ENCODE measurements at places on chromosomes 12 and 14. TPM values are rescaled to one million over a fixed set of nuclear protein-coding genes. Genes with fewer than 3 reads are reported as not detected.

DNA sequence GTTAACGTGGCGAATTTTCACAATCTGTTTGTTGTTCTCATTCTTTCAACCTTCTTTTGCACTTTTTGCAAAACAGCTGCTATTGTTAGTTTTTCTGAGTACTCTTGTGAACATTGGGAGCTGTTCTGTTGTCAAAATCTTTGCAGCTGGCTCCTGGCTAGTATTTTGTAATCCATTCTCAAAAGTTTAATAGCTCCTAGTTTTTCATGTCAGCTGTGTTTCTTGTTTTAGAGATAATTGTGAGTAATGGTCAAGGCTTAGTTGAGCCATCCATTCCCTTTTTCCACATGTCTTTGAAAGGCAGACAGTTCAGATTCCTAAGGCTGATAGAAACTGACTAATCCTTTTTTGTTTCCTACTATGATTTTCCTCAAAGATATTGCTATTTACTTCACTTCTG lies 39.1 kb upstream of the CRADD start:
- no peak overlapping the region for H3K4me3 ChIP-seq
- H3K36me3 ChIP-seq, result no peaks in the 10 kb centered on the region
- no peaks in the 10 kb centered on the region for H3K4me1 ChIP-seq
- H3K27me3 ChIP-seq, result no peaks in the 10 kb centered on the region

The ARHGDIB gene
- 4.3 TPM for total RNA-seq

DNA sequence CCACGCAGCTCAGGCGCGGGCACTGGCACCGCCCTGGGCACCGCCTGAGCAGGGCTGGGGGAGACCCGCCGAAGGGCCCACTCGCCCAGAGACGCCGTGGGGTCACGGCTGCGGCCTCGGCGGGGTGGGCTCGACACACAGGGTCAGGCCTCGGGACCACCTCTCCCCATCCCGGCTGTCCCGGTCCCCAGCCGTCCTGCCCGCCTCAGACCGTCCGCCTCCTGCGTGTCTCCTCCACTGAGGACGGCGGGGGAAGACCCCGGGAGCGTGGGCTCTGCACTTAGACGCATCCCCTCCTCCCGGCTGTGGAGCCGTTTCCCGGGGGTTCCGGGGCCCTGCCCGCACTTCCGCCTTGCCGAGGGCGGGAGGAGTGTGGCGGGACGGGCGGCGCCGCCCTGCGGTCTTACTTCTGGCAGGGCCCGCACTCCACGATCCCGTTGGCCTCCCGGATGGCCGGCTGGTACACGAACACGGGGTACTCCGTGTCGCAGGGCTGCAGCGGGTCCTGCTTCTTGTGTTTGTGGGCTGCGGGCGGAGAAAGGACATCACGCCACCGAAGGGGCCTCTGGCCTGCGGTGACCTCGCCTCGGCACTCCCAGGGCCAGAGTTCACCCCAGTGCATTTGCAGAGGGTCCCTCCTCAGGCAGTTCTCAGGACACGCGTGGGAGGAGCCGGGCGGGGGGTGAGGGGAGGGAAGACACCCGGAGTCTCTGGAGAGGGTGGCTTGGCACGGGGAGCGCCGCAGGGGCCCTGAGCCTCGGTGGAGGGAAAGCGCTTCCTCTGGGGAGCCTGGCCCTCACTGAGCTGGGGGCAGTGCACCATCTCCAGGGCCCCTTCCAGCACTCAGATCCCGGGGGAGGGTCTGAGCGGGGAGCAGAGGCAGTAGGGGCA lies 23.1 kb upstream of the LRTM2 start:
- H3K36me3 ChIP-seq, result no peaks in the 10 kb centered on the region
- peaks cover 3% of the 10 kb centered on the region for H3K4me1 ChIP-seq
- H3K27ac ChIP-seq, result peak overlapping the region; percentile 93
- H3K4me3 ChIP-seq, result peak overlapping the region; percentile 81

- H3K27me3 ChIP-seq, result no peaks in the 10 kb centered on the region
- no peak overlapping the region for H3K4me3 ChIP-seq
- no peak overlapping the region for H3K27ac ChIP-seq
- no peaks in the 10 kb centered on the region for H3K4me1 ChIP-seq
- H3K36me3 ChIP-seq, result no peaks in the 10 kb centered on the region
- no peak for DNase-seq
Measured at GRCh38 chr12:20985399-20985798, 145.6 kb upstream of the SLCO1B1 start.

- no peak overlapping the region for H3K4me3 ChIP-seq
- no peaks in the 10 kb centered on the region for H3K36me3 ChIP-seq
- no peak for DNase-seq
Measured at GRCh38 chr14:33484264-33484663, 466.6 kb downstream of the EGLN3 start.

DNA sequence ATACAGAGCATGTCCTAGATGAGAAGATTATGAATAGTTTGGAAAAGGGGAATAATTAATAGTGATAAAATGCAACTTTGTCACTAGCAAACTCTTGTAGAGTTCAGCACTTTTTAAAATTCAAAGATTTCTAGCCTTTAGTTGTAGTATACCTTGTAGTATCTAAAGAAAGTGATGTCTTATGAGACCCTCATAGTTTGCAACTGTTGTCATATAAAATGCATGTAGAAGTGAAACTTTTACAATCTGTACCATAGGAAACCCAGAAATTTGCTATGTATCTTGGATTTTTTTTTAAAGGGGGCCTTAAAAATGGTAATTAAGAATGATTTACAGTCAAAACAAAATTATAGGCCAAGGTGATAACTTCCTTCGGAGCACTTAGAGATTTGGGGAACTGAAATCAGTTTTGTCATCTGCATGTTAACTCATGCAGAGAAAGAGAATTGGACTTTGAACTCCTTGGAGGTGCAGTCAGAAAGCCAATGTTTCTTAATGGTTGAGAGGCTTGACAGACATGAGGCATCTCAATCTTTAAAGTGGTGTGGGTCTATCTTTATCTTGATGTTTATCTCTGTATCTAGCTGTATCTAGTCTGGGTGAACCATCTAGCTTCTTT lies 1.3 kb downstream of the LRRK2 start:
- H3K27me3 ChIP-seq, result no peaks in the 10 kb centered on the region
- no peak overlapping the region for H3K4me3 ChIP-seq
- no peak overlapping the region for H3K27ac ChIP-seq
- no peaks in the 10 kb centered on the region for H3K36me3 ChIP-seq
- DNase-seq, result no peak

DNA sequence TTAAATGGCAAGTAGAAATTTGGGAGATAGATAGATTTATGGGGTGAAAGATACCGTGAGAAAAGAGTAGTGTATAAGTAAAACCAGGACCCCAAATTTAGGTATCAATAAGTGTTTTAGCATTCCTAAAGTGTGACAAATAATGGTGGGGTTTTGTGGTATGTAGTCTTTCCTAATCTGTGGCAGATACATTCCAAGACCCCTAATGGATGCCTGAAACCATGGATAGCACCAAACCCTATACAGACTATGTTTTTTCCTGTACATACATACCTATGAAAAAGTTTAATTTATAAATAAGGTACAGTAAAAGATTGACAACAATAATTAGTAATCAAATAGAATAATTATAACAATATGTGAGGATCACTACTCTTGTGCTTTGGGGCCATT lies 14.4 kb upstream of the TCP11L2 start:
- no peak for DNase-seq
- peaks cover 7% of the 10 kb centered on the region for H3K4me1 ChIP-seq
- H3K4me3 ChIP-seq, result no peak overlapping the region
- H3K27ac ChIP-seq, result no peak overlapping the region
- H3K36me3 ChIP-seq, result no peaks in the 10 kb centered on the region

DNA sequence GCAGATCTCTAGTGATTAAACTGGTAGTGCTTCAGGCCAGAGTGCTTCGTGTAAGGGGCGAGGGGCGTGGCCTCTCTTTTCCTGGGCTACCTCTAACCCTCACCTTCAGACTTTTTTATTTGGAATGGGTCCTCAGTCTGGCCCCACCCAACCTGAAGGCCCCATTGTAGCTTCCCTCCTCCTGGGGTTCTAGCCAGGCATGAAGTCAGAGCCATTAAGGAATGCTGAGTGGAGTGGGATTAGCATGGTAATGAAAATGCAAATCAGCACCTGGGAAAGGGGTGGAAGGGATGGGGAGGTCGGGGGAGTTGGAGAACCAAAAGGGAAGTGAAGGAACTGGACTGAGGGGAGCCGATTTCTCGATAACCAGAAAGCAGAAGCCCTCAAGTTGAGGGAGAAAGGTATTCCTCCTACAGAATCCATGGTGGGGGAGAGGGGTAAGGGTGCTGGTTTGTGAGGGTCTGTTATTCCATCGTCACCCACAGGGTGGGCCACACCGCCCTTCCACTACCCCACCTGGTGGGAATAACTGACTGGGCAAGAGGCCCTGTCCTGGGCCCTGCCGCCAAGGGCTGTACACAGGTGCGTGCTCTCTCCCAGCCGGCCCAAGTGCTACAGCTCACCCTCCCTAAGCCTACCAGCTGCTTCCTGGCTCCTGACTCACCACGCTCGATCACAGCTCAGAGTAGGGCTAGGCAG lies 14.1 kb downstream of the ZFHX2 start:
- H3K36me3 ChIP-seq, result no peaks in the 10 kb centered on the region
- no peaks in the 10 kb centered on the region for H3K27me3 ChIP-seq
- peaks cover 9% of the 10 kb centered on the region for H3K4me1 ChIP-seq
- no peak for DNase-seq
- H3K27ac ChIP-seq, result no peak overlapping the region
- no peak overlapping the region for H3K4me3 ChIP-seq

- DNase-seq, result no peak
- no peaks in the 10 kb centered on the region for H3K36me3 ChIP-seq
- no peaks in the 10 kb centered on the region for H3K4me1 ChIP-seq
- H3K4me3 ChIP-seq, result no peak overlapping the region
- no peaks in the 10 kb centered on the region for H3K27me3 ChIP-seq
Measured at GRCh38 chr12:27866373-27867101, 86.5 kb upstream of the MANSC4 start.

The OR10G2 gene
- not detected for total RNA-seq

The RFX4 gene
- total RNA-seq, result not detected

- H3K4me3 ChIP-seq, result no peak overlapping the region
- no peak for DNase-seq
- H3K36me3 ChIP-seq, result no peaks in the 10 kb centered on the region
Measured at GRCh38 chr12:92362126-92362525, 216.5 kb upstream of the BTG1 start.

The BEGAIN gene
- 8.5 TPM for total RNA-seq

GRCh38 chr14:49863487-49864281 lies 11.1 kb upstream of the NEMF start:
- peak overlapping the region; percentile 61 for H3K27ac ChIP-seq
- no peaks in the 10 kb centered on the region for H3K27me3 ChIP-seq
- no peak for DNase-seq
- H3K4me3 ChIP-seq, result peak overlapping the region; percentile 97
- H3K4me1 ChIP-seq, result peaks cover 15% of the 10 kb centered on the region

DNA sequence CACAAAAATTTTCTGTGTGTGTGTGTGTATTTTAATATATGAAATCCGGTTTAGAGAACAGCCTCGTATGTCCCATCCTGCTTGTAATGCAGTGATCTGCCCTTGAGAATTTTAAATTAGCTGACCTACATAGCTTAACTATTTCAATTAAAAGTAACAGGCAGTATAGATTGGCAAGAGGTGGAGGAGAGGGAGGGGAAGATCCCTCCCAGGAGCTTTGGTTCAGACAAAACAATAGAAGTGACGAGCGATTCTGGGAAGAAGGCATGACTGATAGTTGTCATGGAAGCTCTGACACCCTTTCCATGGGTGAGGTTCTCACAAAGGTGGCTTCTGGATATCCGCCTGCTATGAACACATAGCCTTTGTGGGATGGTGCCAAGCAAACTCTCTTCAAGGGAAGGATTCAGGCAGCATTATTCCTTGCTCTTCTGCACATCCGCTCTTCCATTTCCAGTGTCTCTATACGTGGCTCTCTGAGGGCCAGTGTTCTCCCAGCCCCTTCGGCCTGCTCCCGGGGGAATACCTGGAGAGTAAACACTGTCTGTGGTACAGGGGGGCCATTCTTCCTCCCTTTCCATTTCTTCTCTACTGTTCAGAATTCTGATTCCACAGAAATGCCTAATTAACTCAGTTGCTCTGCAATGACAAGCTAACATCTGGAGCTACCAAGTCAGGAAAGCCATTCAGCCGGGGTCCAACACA lies 182.0 kb downstream of the CACNA1C start:
- H3K4me3 ChIP-seq, result no peak overlapping the region
- no peaks in the 10 kb centered on the region for H3K36me3 ChIP-seq
- no peaks in the 10 kb centered on the region for H3K4me1 ChIP-seq
- no peak overlapping the region for H3K27ac ChIP-seq

DNA sequence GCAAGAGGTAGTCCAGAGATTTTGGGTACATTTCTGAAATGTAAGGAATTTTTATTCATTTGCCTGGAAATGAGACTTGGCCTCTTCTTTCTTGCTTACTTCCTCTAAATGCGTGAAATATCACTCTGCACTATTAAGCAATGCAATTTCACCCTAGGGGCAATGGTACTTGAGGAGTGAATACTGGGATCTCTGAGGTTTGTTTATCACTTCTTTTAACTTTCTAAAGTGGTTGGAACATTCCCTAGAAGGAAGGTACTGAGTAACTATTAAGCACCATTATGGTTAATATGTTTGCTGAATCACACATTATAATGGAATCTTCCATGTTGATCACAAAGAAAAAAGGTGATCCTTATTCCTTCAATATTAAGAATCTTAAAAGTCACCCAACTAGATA lies 120.9 kb upstream of the CAND1 start:
- peaks cover 15% of the 10 kb centered on the region for H3K27me3 ChIP-seq
- DNase-seq, result no peak
- no peak overlapping the region for H3K4me3 ChIP-seq
- no peaks in the 10 kb centered on the region for H3K4me1 ChIP-seq
- H3K36me3 ChIP-seq, result no peaks in the 10 kb centered on the region

DNA sequence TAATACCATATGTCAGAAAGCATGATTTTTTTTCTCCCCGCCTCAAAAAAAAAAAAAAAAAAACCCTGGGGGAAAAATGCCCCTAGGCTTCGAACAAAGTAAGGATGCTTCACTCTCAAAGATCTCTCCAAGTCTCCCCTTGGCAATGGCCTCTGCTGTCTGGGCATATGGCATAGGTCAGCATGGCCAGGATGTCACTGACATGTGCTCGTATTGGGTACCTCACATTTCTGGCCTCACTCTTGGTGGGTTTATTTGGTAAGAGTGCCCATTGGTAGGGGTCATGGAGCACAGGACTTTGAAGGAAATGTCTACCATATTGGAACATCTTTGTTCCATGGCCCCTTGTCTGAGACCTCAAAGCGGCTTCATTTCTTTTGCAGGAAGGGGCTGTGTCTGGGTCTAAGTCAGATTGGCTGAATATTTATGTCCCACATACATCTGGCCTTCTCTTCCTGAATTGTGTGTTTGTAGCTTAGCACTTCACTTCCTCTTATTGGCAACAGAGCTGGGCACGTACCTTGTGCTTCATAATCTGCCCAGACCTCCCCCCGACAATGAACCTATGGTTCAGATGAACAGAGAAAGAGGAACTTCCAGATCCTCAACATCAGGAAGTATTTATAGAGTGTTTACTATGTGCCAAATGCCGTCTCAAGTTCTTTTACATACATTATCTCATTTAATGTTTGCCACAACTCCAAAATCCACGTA lies 36.3 kb upstream of the OAS1 start:
- H3K27ac ChIP-seq, result no peak overlapping the region
- peaks cover 88% of the 10 kb centered on the region for H3K27me3 ChIP-seq
- no peaks in the 10 kb centered on the region for H3K4me1 ChIP-seq
- no peaks in the 10 kb centered on the region for H3K36me3 ChIP-seq
- no peak for DNase-seq

Data from HCT116 (cell line).